ENCODE measurements at places on chromosomes 6 and 20.

DNA sequence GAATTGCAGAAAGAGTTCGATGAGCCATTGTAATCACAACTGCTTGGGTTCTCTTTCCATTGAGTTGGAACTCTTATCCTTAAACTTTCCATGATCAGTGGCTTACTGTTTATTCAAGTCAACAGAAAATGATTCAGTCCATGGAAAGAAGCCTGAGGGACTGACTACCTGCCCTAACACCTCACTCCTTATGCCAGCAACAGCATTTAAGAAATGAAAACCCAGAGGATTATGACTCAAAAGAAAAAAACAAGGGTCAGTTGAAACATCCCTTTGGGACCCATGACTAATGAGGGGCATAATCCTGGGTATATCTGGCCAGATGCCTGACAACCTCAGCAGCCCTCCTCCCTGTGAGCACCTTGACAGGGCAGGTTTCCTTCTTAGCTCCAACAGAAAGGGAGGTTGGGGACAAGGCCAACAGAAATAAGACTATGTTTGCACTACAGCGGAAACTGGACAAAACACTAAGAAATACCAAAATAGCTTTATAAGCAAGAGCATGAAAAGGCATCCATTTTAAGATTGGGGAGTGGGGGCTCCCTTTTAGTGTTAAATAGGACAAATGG is 106.7 kb downstream of the MAP3K5 start:
- DNase-seq = no peak

DNA sequence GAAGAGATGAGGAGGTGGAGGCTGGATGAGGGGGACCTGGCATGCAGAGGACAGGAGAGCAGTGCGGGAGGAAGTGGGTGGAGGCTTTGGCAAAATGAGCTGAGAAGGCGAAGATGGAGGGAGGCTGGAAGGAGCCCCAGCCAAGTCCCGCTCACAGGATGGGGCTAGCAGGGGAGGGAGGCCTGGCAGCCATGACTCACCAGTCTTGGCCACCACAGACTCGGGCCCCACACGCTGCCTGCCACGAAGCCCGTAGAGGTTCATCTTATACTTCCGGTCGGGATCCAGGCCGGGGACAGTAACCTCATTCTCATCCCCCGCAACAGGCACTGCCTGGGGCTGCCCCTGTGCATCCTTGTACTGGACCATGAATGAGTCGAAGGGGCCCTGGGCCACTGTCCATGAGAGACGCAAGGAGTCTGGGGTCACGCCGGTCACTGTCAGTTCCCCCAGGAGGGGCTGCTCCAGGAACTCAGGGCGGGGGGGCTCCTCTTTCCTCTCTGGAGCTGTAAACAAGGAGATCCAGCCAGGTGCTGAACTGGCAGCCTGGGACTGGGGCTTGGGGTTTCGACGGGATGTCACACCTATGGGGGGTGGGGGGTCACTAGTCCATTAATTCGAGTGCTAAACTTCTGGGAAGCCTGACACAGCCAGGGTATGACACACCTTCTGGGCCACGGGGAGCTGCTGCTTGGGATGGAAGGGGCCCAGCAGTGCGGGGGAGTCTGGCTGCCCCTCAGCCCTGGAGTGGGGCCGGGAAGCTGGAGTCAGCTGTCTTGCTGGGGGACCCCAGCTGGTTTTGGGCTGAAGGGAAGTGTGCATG is 27.8 kb downstream of the TNXB start:
- DNase-seq = no peak

DNA sequence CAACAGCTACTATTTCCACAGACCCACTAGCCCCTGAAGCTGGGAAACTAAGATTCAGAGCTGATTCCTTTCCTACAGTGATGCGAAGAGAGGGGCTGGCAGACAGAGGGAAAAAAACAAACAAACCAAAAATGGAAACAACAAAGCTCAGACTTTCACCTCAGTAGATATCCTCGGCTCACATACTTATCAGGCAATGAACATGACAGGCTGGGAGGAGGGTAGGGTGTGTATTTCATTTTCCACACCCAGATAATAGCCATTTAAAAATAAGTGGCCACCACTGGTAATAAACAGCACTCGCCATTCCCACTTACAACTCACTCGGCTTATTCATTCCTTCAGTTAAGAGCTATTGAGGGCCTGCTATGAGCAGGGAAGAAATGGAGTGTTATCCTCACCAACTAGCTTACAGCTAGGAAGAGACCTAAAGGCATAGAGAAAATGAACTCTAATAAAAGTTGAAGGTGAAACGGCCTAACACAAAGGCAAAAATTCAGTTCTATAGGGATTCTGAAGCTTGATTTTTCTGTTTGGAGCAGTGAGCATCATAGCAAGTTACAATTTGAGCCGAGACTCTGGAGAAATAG is 32.0 kb upstream of the SPTLC3 start:
- no peak for DNase-seq

GRCh38 chr20:18683839-18684238 is 96.0 kb downstream of the DTD1 start:
- no peak for DNase-seq

DNA sequence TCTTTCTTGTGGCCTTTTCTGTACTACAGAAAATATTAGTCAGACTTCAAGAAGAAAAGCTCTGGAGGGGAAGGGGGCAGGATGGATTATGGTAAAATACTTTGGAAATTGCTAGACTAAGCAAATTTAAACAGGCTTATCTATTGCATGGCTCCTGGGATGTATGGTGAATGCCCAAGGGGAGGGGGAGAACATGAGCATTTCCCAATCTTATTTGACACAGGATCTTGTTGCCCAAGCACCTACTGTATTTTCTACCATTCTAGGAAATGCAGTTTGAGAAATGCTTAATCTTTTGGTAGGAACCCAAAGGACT is 86.1 kb upstream of the LAMP5 start:
- DNase-seq = no peak

GRCh38 chr20:20277894-20278335 is 90.0 kb upstream of the INSM1 start:
- DNase-seq = no peak

DNA sequence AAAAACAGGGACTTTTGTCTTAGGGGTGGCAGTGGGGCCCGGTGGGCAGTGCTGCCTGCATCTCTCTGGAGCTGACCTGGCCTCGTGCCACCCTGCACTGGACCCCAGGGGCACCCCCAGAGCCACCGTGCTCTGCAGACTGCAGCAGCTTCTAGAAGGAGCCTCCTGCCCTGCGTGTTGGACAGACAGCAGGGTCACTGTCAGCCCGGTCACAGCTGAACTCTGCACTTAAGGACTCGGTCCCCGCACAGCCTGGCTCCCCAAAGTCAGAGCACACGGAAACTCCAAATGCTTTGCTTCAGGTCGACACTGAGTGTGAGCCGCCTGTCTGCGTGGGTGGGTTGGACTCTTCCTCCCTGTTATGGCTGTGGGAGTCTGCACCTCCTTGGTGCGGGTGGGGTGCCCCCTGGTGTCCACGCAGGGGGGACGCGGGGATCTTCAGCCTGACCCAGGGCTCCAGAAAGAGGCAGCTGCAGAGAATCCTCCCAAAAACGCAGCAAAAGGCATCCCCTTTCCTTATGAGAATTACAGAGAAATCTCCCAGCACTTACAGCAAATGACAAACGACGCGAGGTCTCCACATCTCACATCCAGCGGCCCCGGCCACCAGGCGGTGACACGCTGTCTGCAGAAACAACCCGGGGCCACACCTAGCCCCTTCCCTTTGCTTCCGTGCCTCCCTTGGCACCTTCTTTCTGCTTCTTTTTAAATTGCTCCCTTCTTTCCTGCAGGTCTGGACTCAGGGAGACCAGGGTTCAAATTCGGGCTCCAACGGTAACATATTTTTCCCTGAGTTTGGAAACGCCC is 36.3 kb upstream of the DACT2 start:
- DNase-seq = peak; percentile 70

DNA sequence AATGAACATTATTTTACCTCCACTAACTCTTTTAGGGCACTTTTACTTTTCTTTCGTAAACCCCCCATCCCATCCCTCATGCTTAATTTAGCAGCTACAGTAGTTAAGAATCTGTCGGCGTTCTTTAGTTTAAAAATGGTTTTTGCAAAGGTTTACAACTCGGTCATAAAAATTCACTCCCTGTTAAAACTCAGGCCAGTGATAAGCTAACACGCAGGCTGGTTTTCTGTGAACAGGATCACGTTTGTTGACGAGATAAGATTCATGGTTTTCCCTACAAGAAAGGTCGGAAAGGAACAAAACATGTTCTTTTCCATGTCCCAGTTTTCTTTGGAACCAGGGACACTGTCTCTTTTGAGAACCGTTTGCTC is 101.1 kb downstream of the TOX2 start:
- no peak for DNase-seq

DNA sequence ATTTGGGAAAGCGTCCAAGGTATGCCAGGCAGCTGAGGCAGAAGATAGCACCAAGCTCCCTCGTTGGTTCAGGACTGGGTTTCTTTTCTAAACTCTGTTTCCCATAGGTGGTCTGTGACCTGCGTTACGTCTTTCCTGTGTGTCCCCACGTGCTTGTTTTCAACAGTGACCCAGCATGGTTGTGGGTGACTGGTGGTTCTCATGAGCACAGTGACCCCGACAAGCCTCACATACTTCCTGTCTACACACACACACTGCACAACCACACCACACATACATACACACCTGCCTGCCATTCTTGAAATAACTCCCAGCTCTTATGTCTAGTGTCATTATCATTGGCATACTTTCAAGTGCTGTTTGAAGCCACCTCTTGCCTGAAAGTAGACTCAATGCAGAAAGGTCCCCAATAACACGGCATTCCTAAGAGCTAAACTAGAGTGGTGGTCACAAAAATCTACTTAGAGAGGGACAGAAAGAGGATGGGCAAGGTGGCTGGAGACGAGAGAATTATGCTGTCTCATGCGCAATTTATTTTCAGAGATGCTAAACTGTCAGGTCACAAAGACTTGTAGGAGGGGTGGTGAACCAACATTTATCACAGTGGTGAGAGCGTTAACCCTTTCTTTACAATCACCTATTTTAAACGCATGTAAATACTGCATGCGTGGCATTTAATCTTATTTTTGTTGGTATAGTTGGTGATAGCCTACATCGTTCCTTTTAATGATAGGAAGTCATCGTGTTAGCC is 66.7 kb downstream of the GCNT2 start:
- DNase-seq = peak; percentile 45

- DNase-seq = no peak
Observed at GRCh38 chr6:64724091-64724490, 982.9 kb downstream of the EYS start.

DNA sequence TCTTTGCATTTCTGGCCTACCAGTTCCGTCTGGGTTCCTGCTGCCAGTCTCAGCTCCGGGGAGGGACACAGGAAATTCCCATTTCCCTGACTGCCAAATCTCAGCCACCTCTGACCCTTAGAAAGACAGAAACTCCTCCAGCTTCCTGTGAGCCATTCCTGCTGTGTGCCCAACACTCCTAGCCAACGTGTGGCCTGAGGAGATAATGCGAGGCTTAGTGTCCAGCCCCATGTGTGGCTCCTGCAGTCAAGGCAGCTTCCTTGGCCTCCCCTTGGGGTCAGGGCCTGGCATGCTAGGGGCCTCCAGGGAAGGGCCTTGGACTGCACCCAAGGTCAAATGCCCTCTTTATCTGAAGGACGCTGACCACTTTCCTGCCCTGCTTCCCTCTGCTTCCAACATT is 45.1 kb downstream of the MAFB start:
- no peak for DNase-seq

DNA sequence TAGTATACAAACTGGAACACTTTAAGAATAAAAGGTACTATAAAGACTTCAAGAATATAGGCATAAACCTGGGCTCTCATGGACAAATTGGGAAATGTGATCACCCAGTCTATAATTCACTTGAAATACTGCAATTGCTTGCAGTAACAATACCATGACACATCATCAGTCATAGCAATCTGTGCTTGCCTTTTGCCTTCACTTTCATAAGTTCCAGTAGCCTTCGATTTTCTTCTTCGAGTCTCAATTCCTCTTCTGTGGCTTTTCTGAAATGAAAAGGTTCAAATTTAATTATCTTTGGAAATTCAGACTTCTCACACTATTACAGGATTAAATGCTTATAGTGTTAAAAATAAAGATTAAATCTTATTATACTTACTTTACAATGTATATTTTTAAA is 96.3 kb upstream of the ZBTB24 start:
- no peak for DNase-seq

DNA sequence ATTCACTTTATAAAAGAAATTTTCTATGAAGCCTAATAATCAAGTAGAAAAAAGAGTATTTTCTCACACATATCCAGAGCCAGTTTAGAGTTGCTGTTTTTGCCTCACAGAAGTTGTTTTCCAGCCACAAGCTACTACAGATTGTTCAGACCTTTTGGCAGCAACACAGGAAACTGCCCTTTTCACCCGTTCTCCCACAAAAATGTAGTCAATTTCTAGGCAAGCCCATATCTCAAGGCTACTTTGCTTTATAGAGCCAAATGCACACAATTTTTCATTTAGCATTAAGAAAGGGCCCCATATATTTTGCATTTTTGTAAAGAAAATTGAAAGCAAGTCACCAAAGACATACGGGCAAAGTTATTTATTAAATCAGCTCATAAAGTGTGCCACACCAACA is 49.5 kb downstream of the EPB41L2 start:
- DNase-seq = no peak

DNA sequence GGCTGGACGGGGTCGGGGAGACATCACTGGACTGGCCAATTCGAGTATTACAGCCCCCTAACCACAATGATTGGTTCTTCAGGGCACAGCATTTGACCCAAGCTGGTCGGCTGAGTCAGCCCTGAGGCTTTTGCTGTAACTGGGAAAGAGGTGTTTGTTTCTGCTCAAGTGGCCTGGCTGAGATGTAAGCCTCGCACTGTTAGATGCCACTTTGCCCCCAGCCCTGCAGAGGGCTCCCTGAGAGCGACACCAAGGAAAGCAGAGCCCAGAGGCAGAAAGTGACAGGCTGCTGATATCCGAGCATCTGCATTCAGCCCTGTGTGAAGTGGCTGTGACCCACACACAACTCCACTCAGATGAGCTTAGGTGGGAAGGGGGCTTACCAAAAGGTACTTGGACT is 19.4 kb downstream of the ERGIC3 start:
- peak; percentile 36 for DNase-seq

- peak; percentile 80 for DNase-seq
Observed at GRCh38 chr6:106804346-106805335, 169.9 kb downstream of the CD24 start.

- DNase-seq = no peak
Observed at GRCh38 chr20:58765780-58766179, 73.2 kb downstream of the NPEPL1 start.

DNA sequence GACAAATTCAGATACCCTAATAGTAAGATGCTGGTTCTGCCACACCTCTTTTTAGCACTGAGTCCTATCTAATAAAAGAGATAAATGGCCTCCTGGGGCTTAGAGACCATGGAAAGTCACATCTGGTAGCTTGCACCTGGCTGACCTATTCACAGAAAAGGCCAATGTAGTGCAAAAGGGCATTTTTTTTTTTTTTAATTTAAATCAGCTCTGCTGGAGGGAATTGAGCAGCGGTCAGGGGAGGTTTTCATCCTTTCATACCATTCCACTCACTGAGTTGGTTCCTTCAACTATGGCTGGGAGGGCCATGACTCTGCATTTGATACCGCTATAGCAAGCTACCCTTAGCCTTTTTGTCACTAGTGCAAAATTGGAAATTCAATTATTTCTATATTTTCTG is 20.1 kb upstream of the HS3ST5 start:
- DNase-seq = no peak

- peak; percentile 38 for DNase-seq
Observed at GRCh38 chr20:37270576-37271420, 9.2 kb upstream of the GHRH start.

GRCh38 chr6:37822851-37823682 is 3.5 kb downstream of the ZFAND3 start:
- DNase-seq = peak; percentile 69
